ENCODE measurements at places on chromosomes 2 and 18.

DNA sequence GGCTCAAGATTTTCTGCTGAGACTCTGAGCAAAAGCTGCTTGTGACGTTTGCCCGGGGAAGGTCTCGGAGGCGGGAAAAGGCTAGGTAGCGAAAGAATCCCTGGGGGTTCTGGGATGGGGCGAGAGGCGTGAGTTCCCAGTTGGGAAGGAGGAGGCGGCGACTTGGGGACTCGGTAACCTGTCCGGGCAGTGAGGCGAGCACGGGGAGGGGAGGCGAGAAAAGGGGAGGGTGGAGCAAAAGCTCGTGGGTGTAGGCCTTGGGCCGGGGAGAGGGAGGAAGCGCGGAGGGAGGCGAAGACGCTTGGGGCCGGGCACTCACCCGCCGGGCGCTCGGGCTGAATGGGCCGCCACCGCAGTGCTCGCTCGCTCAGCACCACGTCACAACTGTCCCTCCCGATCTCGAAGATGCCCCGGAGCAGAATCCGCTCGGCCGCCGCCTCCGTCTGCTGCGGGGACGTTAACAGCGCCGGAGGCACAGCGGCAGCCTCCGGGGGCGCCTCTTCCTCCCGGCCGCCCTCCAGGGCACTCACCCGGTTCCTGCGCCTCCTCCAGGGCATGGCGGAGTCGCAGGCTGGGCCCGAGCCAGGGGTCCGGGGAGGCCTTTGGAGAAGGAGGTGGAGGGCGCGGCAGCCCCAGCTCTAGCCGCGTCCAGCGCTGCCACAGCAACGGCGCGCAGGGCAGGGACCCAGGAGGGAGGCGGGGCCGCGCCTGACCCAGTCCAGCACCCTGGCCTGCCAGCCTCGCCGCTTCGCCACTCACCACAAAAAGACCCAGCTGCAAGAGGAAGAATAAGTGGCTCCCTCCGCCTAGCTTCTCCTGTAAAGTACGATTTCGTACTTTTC is at the start of gene CERKL:
CERKL (minus strand) TSS at position 656 of the 842 bp plus-strand sequence; CDS start at position 557, 99 bp downstream.
- peak; percentile 77 for DNase-seq

- no peak for DNase-seq
Measured at GRCh38 chr2:127535918-127536317, 435 bp downstream of the MYO7B start.

- no peak for DNase-seq
Measured at GRCh38 chr2:129777762-129778583, 201.5 kb upstream of the RAB6C start.

- no peak for DNase-seq
Measured at GRCh38 chr2:186327251-186327868, 158.7 kb upstream of the ZC3H15 start.

DNA sequence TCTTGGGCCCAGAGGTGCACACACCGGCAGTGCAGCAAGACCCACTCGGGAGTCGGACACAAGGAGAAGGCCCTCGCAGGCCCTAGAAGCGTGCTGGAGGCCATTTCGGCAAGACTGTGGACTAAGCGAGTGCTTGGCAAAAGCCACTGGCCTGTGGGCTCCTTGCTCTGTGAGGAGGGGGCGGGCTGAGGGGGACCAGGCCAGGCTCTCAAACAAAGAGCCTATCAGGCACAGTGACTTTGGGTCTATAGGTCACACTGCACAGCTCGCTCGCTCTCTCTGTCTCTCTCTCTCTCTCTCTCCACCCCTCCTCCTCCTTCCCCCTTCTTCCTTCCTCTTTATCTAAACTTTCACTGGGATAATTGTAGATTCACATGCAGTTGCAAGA is 23.6 kb upstream of the ZCCHC2 start:
- no peak for DNase-seq
